ENCODE measurements at places on chromosomes 12 and 14.

DNA sequence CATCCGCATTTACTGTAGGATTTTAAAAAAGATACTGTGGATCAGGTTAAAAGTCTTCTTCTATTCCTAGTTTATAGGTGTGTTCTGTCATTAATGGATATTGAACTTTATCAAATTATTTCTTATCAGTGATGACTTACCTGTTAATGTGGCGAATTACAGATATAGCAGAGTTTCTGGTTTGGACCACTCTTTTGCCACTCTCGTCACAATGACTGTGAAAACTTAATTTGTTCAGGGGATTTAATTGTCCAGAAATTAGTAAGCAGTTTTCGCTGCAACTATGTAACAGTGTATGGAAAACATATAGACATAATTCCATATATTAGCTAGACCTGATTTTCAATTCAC, 14.9 kb downstream of the COCH start:
- DNase-seq = no peak

- DNase-seq = peak; percentile 38
Measured at GRCh38 chr12:26496170-26496569, 300.8 kb downstream of the SSPN start.

- DNase-seq = no peak
Measured at GRCh38 chr14:56482310-56482911, 97.2 kb upstream of the TMEM260 start.

DNA sequence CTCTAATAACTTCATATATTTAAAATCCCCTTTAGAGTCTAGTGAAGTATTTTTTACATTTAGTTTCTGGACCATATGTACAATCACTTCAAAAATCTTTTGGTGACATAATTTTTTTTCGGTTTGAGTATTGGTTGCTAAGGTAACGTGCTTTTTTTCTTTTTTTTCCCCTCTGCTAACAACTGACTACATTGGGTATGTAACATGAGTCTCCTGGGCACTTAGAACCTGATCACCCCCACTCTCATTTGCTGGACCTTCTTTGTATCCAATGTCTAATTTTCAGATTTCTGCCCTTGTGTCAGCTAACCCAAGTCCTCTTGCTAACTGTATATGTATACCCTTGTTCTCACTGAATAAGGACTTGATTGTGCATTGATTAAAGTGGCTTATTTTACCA, 592.9 kb upstream of the FLRT2 start:
- no peak for DNase-seq

GRCh38 chr14:30179381-30180130, 251.9 kb upstream of the PRKD1 start:
- DNase-seq = no peak

DNA sequence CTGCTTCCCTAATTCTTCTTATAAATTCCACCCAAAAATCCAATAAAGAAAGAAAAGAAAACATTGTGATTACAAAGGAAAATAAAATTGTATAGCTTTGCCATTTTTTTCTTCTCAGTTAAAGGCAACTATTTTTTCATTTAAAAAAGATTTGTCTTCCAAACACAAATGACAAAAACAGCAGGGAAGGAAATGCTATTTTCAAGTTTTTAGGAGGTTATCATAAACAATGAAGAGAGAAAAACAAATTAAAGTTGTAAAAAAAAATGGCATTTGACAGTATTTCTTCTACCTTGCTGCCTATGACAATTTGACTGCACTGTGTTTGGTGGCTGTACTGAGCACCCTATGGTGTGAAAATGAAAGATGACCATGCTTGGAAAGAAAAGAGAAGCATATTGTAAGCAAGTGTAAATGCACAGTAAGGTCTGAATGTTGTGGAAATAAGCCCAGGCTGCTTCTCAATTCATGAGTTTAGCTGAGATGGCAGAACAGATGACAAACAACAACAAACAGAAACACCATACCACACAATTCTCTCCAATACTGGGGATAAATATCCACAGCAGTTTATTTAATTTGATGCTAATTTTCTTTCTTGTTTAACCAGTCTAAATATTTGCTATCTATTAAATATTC, 109.8 kb downstream of the PRKD1 start:
- DNase-seq = no peak

GRCh38 chr12:109763201-109763841, 49.7 kb downstream of the FAM222A start:
- DNase-seq = peak; percentile 68

DNA sequence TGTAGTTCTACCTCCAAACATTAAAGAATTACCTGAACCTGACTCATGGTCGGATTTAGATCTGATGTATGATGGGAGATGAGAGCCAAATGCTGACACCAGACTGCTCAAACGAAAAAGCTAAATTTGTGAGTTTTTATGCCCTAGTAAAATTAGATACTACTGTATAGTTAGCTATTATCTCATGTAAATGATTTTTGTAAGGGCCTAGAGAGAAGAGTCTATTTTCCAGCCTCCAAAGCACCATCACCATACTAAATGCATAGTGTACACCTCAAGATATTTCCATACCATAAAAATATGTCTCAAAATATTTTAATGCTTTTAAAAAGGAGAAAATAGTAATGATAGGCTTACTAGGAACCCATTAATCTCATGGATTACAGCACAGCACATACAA, 18.3 kb downstream of the ANKS1B start:
- no peak for DNase-seq

DNA sequence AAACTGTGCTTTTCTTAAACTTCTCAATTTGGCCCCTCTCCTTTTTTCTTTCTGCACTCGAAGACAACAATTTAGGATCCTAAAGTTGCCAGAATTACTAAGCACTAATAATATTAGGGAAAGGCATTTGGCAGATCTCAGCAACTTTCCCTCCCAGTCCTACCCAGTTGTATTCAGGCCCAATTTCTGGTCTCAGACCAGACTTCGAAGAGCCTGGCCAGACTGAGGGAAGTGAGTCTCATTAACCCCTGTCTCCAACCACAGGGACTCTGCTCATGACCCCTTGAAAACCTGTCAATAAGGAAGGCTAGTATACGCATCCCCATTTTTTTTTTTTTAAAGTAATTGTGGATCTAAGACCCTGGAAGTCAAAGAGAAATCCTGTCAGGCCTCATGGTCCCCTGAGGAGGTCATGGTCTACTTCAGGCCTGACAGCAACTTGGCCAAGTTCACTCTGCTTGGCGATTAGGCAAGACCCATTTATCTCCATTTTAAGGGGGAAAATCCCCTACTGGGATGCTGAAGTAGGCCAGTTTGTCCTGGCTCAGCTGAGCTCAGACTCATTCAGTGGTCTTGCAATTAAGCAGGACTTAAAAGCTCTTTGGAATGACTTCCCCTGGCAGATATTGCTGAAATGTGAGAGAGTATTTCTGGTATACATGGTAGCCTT, 521.0 kb downstream of the FUT8 start:
- DNase-seq = no peak

DNA sequence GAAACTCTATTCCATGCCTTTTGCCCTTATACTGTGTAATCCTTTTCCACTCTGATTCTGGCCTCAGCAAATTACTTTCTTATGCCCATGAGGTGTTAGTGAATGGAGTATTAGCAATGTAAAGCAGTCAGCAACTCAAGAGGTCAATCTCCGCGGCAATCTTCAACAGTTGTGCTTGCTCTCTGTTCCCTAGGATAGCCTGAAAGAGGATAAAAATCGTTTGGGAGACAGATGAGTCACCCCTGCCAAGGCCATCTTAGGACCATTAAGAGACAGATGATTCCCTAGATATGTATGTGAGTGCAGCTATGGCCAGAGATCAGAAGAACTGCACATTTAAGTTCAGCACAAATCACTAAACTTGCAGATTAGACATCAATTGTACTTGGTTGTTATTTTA, 1145.8 kb downstream of the GALC start:
- DNase-seq = peak; percentile 14

DNA sequence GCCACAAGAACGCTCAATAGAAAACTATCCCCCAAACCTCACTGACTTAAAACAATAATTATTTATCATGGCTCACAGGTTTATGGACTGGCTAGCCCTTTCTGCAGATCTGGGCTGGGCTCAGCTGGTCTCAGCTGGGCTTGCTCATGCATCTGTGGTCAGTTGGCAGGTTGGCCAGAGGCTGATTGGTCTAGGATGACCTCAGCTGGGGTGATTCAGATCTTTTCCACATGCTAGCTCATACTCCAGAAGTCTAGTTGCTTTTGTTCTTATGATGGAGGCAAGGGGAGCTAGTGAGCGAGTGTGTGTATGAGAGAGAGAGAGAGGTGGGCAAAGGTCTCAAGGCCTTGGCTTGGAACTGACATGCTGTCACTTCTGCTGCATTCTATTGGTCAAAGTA, 181.2 kb upstream of the NRXN3 start:
- DNase-seq = peak; percentile 64

DNA sequence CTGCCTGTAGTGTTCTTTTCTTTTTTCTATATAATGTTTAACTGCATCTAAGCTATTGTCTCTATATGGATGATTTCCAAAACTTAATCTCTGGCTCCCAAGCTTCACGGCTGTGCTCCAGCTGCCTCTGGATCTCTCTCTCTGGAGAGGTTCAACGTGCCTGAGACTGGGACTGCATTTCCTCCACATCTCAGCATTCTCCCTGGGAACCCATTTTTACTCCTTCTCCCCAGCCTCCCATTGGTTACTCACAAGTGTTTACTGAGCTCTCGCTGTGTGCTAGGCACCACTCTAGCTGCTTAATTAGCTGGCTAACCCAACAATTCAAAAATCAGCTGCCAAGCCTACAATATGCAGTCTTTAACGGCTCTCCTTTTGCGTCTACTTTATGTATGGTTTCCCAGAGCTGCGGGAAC, 34.7 kb downstream of the FBXL14 start:
- no peak for DNase-seq

DNA sequence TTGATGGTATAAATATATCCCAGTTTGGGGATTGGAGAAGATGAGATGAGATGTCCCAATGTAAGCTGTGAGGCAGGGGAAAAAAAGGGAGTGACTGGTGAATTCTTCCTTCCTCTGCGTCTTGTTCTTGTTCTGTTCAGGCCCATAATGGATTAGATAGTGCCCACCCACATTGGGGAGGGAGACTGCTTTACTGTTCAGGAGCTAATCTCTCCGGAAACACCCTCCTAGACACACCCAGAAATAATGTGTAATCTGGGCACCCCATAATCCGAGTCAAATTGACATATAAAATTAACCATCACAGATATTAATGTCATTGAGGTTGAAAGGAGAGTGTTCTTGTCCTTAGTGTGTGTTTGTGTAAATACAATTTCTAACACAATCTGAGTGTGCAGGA, 29.3 kb downstream of the ETV6 start:
- DNase-seq = no peak

DNA sequence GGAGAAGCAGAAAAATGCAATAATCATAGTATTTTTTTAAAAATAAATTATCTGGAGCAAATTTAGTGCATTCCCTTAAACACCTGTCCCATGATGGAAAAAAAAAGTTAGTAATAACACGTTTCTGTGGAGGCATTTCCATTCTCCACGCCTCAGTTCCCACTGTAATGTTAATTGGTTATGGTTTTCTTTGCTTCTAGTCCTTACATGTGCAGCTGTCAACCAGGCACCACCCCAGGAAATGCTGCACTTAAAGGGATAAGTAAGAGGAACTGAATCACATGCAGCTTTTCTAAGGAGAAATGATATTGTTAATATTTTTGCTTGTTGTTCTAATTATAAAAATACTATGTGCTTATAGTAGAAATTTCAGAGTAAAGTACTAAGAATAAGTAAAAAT, 240.3 kb downstream of the ZFP36L1 start:
- DNase-seq = peak; percentile 59

GRCh38 chr12:111645433-111645832, 40.3 kb downstream of the BRAP start:
- DNase-seq = peak; percentile 88

DNA sequence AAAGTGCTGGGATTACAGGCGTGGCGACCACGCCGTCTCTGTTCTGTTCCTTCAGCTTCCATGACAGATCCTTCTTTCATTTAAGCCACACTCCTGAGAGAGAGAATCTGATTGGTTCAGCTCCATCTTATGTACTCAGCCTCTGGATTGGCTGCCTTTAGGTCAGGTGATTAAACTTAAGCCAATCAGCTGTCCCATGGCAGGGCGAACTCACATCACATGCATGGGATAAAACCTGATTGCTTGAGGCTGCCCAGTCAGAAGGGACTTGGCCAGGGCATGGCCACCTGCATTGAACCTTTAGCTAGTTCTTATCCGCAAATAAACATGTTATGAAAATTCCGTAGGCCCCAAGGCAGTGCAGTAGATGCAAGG, 274.2 kb downstream of the SUDS3 start:
- no peak for DNase-seq

- DNase-seq = no peak
Measured at GRCh38 chr14:105484069-105484996, 2.4 kb upstream of the CRIP1 start.

DNA sequence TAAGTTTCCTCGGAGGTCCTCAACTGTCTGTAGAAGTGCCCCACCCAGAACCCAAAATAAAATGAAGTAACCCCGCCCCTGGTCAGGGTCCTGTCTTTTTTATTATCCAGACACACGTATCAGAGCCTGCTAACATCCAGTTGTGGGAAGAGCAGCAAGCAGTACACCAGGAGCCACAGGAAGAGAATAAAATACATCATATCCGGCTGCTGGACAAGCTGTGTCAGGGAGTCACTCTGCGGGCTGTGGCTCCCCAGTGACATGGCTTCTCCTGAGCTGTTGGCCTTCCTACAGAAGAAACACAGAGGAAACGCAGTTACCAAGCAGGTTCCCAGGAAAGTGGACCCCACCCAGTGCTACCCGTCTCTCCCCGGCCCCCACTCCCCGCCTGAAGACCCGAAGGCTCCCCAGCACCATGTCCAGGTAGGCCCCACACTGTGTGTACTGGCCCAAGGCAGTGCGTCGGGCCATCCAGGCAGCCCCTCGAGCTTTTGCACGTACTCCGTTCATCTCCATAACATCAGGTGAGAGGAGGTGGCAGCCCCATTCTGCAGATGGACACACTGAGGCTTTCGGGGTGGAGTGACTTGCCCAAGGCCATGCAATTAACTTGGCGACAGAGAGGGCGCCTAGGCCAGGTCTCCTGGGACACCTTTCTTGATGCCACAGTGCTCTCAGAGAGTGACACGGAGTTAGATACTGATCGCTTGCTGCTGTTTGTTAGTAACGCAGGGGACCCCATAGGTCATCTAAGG, 34.3 kb upstream of the DICER1 start:
- DNase-seq = no peak

GRCh38 chr14:51240804-51241380, 845 bp downstream of the TMX1 start:
- no peak for DNase-seq

DNA sequence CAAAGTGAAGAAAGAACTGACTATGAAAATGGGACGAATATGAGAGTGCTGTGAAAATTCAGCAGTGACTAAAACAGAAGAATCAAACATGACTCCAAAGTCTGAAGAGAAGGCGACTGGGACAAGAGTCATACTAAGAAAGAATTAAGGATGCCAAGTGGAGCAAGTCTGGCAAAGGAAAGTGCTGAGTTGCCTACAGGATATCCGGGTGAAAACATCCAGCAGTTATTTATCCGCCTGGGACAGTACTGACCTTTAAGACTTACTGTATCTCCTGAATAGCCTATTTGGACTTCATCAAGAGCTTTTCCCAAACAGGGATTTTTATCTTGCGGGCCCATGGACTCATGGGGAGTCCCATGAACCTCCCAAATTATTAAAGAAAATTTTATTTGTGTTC, 41.1 kb downstream of the KICS2 start:
- DNase-seq = peak; percentile 71

Measured in iris pigment epithelial cell (primary cell).